ENCODE measurements at places on chromosomes 7 and 10. TPM values are rescaled to one million over a fixed set of nuclear protein-coding genes. Genes with fewer than 3 reads are reported as not detected.

The SPDYE5 gene
- not detected for total RNA-seq

The UFSP1 gene
- 2.4 TPM for total RNA-seq

The HUS1 gene
- 27.4 TPM for total RNA-seq

The NPSR1 gene
- total RNA-seq, result not detected

The CHST15 gene
- 148 TPM for total RNA-seq

The STK31 gene
- 0.33 TPM for total RNA-seq

The TAX1BP1 gene
- 124 TPM for total RNA-seq

The GBX1 gene
- total RNA-seq, result 13.8 TPM

The SPDYE2B gene
- total RNA-seq, result not detected

The FAM25G gene
- total RNA-seq, result not detected

The AKR1B15 gene
- total RNA-seq, result not detected

The AGR2 gene
- not detected for total RNA-seq

The AKR1C2 gene
- total RNA-seq, result not detected

The FRMPD2 gene
- not detected for total RNA-seq

The UNCX gene
- total RNA-seq, result not detected

The TEX47 gene
- total RNA-seq, result not detected

The PLXDC2 gene
- total RNA-seq, result 73.1 TPM

The GPR85 gene
- 3.0 TPM for total RNA-seq

The SFRP4 gene
- total RNA-seq, result not detected

The OR13A1 gene
- total RNA-seq, result not detected

The PIK3AP1 gene
- 9.0 TPM for total RNA-seq

The RGR gene
- total RNA-seq, result not detected

The SPOCK2 gene
- total RNA-seq, result 3.4 TPM

The TRIM73 gene
- total RNA-seq, result 7.4 TPM

The LRIT1 gene
- total RNA-seq, result not detected

The SPDYE9 gene
- total RNA-seq, result 0.13 TPM

The SPDYE6 gene
- total RNA-seq, result not detected

The SUN3 gene
- not detected for total RNA-seq

The TLX1 gene
- 31.0 TPM for total RNA-seq

The ACSL5 gene
- total RNA-seq, result 0.64 TPM

The CCDC126 gene
- total RNA-seq, result 10.2 TPM

The CDC123 gene
- total RNA-seq, result 85.9 TPM

The ASB10 gene
- not detected for total RNA-seq

Data from endothelial cell (in vitro differentiated cells).